Epithelial cell of proximal tubule (primary cell): ENCODE measurements at places on chromosomes 1 and 21. TPM values are rescaled to one million over a fixed set of nuclear protein-coding genes. Genes with fewer than 3 reads are reported as not detected.
A peak's percentile ranks its signal among the peaks of the same experiment; 100 is the strongest.

DNA sequence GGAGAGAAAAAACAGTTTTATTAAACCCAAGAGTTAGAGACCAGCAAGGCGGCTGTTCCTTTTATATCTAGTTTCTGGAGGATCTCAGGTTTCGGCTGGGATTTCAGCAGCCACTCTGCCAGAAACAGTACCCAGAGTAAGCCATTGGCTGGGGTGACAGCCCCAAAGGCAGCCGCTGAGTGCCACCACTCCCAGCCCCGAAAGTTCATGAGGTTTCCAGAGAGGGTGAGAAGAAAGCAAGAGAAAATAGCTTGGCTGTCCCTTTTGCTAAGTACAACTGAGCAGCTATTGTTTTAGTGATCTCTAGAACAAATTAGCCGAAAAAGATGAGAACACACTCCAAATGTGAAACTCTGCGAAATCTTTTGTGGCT is 1.2 kb downstream of the SH3BGR start:
- DNase-seq: no peak

DNA sequence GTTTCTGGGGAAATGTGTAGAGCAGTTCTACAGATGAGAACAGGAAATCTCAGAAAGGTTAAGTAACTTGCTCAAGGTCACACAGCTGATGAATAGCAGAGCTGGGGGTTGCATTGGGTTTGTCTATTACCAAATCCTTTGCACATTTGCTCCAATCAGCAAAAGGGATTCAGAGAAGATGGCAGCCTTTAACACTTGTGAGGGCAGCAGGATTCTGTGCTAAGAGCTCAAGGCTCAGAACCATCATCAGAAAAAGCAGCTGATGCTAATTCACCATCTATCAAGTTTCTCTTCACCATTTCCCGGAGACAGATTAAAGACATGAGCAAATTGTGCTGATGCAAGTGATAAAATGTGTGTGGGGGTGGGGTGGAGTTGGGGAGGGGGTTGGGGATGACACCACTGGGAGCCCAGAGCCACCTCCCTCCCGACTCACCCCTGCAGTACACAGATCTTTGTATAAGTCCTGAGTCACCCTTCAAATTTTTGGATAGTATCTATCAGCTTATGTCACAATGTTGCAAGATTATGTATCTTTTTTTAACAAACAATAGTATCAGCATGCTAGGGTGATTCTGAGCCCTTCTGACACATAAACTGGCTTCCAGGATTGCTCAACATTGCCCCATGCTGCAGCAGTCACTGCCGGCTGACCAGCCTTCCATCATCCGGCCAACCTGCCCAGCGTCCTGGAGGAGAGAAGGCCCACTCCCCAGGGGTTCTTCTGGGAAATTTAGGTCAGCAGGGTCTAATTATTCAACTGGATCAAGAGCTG is 2.8 kb upstream of the SPSB1 start:
- DNase-seq: peak; percentile 90

DNA sequence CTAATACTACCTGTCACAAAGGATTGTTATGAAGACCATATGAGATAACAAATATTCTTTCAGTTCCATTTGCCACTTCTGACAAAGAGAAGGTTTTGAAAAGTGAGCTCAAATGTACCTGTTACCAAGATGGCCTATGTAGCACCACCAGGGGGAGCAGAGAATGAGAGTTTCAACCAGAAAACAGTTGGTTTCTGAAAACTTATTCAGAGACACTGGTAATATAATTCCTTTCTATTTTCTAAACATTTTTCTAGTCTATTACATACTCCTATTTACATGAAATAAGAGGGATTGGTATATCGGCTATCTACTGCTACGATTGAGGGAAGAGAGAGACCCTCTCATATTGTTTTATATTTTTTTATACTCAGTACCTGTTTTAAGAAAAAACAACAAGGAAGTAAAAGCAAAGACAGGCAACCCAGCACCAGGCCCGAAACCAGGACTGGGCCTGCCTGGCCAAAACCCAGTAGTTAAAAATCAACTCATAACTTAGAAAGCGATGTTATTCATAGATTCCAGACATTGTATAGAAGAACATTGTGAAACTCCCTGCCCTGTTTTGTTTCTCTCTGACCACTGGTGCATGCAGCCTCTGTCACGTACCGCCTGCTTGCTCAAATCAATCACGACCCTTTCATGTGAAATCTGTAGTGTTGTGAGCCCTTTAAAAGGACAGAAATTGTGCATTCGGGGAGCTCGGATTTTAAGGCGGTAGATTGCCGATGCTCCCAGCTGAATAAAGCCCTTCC is 48.3 kb downstream of the IL23R start:
- no peak for DNase-seq

DNA sequence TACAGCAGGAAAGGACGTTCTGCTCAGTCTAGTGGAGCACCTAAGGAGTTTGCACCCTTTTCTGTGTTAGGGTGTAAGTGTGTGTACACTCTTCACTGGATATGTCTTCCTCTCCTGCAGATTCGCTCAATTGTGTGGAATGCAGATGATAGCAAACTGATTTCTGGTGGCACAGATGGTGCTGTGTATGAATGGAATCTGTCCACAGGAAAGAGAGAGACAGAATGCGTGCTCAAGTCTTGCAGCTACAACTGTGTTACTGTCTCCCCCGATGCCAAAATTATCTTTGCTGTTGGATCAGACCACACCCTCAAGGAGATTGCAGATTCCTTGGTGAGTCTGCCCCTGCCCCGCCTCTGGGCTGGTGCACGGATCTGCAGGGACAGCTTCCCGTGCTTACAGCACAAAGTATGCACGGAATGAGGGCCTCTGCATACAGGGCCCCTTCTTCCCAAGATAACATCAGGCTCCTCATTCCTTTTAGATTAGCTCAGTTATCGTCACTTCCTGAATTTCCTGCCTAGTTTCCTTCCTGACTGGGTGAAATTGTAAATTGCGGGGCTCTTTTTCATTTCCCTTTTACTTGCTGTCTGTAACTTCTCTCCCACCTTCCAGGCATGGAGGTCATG is 34.6 kb downstream of the CFAP57 start:
- peak; percentile 54 for DNase-seq

- DNase-seq: no peak
These were observed 7.7 kb downstream of the AHDC1 start for GRCh38 chr1:27596261-27596660.

DNA sequence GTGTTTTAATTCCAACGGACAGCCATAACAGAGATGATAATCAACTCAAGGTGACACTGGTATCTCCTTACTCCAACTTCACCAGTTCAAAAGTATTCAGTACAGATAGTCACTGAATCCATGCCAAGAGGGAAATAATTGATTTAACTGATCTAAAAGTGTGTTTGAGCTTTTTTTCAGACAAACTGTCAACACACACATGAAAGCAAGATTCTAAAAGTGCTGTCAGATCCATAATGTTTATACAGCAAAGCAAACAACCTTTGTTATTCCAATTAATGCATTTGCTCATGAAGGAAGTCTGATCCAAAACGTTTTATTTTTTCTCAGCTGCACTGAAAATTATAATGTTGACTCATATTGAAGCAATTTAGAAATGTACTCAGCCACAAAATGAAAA is 5.9 kb upstream of the PRKAA2 start:
- no peak for DNase-seq

- no peak for DNase-seq
These were observed 45.9 kb upstream of the DIP2A start for GRCh38 chr21:46412521-46413364.

- DNase-seq: no peak
These were observed 24.4 kb downstream of the C4BPA start for GRCh38 chr1:207128336-207128921.

GRCh38 chr1:160050619-160051018 is 18.8 kb upstream of the PIGM start:
- no peak for DNase-seq

- no peak for DNase-seq
These were observed 322.1 kb upstream of the LYPLAL1 start for GRCh38 chr1:218851586-218851985.

DNA sequence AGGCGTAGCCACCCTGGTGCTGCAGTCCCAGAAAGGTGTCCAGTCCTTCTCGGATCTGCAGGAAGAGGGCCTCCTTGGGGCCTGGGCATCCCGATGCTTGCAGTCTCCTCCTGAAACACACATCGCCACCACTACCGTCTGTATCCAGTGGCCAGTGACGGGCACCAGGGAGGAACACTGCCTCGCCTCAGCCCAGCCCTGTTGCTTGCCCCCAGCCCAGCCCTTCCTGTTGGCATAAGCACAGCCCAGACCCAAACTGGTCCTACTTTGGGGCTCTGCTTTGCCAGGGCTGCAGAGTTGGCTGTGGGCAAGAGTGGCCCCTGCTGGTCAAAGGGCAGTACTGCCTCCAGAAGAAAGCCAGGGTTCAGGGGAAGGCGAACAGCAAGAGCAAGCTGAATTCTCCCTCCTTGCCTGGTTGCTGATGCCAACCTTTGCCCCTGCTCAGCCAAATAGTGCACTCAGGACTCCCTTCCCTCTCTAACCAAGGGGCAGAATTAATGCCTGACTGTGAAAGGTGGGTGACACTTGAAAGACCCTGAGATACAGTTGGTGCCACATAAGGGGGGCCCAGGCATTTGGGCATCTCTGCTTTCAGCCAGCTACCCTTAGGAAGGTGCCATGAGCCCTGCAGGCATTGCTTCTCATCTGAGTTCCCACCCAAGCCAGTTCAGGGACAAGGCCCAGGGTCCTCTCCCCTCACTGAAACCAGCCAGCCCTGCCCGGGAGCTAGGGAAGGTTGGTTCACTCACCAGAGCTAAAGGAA is 11.1 kb upstream of the ARHGEF2 start:
- no peak for DNase-seq

- no peak for DNase-seq
These were observed 2.6 kb downstream of the AIDA start for GRCh38 chr1:222709700-222710153.

GRCh38 chr1:18668046-18668445 is 37.4 kb downstream of the PAX7 start:
- no peak for DNase-seq

DNA sequence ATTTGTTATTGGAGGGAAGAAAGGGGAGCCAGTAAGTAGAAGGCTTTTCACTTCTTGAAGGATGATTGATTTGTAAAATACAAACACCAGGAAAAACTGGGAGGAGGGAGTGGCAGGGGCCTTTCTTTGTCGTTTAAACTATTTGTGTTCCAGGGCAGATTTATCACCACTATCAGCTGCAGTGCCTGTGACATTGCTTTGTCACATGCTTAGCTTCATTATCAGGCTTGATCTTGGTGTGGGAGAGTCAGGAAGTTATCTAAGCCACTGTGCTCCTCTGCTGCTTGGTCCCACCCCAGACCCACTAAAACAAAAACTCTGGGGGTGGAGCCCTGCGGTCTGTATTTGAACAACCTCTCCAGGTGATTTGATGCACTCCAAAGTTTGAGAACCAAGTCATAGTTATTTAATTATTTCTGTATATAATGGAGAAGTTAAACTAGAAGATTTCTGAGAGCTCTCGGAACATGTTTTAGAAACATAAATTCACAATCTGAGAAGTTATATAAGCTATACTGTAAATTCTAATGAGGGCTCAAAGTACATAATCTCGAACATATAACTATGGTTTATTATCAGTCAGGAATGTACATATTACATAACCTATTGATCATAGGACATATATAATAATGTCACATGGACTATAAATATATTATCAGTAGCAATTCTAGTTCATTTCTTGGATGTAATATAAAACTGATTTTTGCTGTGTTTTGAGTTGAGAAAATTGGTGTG is 87.9 kb downstream of the CDC14A start:
- DNase-seq: no peak

DNA sequence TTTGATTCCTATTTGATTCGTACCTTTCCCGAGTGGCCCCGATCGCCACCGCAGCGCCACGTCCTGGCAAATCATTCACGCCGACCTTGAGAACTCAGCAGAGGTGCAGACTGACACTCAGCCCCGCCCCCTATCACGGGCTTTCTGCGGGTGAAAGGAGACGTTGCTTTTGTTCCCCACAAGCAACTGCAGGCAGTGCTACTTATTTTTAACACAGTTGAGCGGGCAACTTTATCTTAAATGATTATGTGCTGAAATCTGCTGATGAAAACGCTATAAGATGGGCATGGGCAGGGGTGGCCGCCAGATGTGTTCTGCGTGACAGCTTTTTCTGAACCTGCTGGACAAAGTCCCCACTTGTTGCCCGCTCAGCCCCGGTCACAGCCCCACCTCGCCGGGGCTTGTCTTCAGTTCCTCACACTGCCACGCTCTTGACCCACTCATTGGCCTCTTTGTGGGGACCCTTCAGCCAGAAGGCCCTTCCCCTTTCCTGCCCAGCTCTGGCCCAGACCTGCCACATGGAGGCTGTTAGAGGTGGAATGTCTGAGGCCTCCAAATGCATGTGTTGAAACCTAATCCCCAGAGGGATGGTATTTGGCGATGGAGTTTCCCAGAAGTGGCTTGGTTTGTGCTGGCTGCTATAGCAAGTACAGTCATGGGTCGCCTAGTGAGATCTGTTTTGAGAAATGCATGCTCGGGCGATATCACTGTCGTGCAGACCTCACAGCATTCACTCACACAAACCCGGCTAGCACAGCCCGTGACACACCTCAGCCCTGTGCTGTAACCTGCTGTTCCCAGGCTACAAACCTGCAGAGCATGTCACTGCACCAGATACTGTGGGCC is 15.7 kb upstream of the PDXK start:
- no peak for DNase-seq

GRCh38 chr21:45299864-45300785 is 12.4 kb upstream of the POFUT2 start:
- DNase-seq: no peak

- DNase-seq: no peak
These were observed 1410.1 kb downstream of the MRPL39 start for GRCh38 chr21:24197132-24197643.

DNA sequence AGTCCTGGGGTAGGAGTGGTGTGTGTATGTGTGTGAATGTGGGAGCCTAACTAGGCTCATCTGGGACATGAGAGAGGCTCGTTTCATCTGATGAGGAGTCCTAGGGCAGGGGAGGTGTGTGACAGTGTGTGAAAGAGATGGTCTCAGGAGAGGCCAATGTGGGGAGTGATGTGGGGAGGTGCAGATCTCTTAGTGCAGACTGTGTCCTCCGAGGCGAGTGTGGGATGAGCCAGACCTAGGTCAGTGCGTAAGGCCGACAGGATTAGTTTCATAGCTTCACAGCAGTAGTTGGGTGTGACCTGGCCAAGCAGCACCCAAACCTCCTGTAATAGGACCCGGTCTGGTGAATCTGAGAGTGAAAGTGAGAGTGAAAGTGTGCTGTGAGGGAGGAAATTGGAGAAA is 94.7 kb downstream of the LIPI start:
- DNase-seq: no peak

DNA sequence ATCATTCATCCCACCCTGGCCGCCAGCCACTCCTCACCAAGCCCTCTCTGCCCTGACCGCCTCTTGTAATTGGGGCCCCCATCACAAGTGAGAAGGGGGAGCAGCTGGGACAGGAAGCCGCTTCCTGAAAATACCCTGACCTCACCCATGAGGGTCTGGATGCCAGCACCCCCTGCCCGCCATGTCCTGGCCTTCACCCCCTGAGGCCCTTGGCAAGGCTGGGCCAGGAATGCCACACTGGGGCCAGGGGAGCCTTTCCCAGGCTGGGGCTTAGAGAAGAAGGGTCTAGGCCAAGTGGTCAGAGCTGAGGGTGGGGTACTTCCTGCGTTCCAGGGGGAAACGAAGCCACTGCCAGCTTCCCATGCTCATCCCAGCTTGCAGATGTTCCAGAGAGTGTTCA is 60.5 kb downstream of the TAS1R2 start:
- DNase-seq: no peak

The NT5C1A gene
- not detected in 2 replicates for total RNA-seq

The GMEB1 gene
- 9.5 and 11.5 TPM in 2 replicates for total RNA-seq

The FYB2 gene
- not detected in 2 replicates for total RNA-seq

The GNAT2 gene
- 0.58 TPM in 1 of 2 replicates, not detected in the other for total RNA-seq

The SLAMF9 gene
- not detected in 2 replicates for total RNA-seq

The C1QC gene
- total RNA-seq: not detected in 2 replicates

The PRDM16 gene
- total RNA-seq: under 0.01 and 0.06 TPM in 2 replicates

The SH2D2A gene
- 2.0 and 3.5 TPM in 2 replicates for total RNA-seq
